8988T (cell line): ENCODE measurements at places on chromosomes 7 and 10.

DNA sequence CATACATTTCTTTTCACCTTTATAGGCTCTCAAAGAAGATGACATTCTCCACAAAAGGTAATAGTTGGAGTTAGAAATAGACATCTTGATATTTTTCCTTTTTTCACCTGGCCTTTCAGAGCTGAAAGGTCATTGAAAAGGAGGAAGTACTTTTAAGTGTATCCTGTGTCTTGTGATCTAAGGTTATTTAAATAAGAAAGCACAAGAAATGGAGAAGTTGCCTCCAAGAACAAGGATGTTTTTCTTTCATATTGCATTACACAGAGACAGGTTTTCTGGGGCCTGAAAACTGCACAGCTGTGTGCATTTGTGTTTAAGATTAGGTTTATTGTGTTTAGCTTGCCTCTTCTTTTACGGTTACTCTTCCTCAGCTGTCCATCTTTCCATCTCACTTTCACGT is 103.4 kb upstream of the SEMA3D start:
- DNase-seq: no peak

- DNase-seq: no peak
These were observed at the start of gene IGFBP1 for GRCh38 chr7:45888185-45888992. IGFBP1 (plus strand) TSS chr7:45888488; CDS start chr7:45888653, 165 bp downstream.

DNA sequence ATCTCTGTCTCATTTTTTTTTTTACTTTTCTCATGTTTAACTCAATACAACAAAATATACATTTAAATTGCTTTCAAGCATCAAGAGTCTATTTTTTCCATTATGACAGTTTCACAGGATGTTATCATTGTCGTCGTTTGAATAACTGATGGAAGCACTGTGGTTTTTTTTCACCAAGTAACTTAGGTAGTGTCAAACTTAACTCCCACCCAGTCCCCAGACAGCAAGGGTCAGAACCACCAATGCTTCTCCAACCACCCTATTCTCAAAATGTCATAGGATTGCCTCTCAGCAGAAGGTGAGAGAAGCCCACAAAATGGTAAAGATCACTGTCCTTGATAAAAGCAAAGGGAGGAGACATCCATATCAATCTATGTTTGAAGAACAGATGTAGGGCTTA is 339.4 kb downstream of the SFMBT2 start:
- no peak for DNase-seq

- DNase-seq: no peak
These were observed 48.1 kb upstream of the UBE3C start for GRCh38 chr7:157090485-157091165.

DNA sequence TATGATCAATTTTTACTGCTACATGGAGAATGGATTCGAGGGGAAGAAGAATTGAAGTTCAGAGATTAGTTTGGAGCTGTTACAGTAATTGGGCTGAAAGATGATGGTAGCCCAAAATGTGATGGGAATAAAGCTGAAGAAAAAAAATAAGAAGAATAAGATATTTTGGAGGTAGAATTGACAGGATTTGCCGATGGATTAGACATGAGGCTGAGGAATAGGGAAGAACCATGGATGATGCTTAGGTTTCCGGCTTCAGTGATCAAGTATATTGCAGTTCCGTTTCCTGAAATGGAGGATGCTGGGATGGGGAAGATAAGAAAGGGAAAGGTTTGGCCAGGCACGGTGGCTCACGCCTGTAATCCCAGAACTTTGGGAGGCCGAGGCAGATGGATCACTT is 38.9 kb upstream of the FHIP2A start:
- DNase-seq: no peak

GRCh38 chr7:35658606-35659201 is 36.2 kb downstream of the HERPUD2 start:
- no peak for DNase-seq

DNA sequence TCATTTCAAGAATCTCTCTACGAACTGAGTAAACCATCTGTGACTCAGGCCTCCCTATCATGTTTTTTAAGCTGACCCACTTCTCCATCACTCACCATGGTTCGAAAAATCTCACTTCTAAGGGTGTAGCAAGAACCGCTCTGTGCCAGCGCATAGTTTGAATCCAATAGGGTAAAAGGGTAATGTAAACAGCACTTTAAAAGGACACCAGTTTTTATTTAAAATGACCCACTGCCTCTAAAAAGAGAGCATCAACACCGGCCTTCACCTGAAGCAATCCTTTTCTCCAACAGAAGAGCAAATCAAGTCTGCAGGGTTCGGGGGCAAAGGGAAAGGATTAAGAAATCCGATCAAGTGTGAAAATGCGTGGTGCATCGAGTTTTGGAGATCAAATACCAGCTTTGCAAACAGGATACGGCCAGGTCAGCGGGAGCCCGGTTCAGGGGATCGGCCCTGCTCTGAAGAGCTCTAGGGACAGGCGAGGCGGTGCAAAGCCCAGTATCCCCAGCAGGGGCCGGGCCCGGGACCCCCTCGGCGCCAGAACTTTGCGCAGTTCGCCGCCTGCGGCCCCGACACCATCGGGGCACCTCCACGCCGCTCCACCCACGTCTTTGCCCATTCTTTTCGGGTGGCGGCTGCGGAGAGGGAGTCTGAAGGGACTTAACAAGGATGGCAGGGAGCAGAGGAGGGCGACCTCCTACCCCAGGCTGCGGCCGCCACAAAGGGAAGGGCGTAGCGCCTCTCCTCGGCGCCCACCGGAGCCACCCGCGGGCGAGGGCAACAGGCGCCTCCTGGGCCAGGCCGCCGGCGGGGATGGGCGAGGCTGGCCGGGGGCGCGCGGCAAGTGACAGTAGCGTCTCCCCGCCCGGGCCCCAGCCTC is 842 bp downstream of the NMT2 start:
- DNase-seq: peak; percentile 74

DNA sequence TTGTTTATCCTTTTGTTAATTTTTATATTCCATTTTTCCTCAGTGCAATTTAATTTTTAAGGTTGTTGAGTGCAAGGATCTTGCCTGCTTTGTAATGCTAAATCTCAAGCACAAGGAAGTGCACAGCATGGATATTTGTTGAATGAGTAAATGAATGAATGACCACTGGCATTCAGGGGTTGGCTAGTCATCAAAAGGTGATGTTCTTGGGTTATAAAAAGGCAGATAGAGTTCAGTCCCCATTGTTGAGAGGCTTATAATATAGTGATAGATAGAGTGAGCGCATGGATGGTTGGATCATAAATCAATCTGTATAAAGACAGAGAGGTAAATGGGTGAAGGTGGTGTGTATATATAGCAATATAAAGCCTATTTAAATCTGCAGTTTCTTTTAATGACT is 193.2 kb upstream of the KLF6 start:
- DNase-seq: no peak

DNA sequence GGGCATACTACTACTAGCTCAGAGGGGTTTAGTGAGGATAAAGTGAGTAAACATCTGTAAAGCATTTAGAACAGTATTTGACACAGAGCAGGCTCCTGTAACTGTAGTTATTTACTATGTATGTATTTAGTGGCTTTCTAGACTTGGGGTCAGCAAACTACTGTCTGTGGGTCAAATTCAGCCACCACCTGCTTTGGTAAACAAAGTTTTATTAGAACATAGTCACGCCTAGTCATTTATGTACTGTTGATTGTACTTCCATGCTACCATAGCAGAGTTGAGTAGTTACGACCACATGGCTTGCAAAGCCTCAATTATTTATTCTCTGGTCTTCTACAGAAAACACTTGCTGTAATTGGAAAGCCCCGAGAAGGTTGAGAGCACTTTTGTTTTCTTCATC is 248.5 kb upstream of the PLPP4 start:
- DNase-seq: no peak

DNA sequence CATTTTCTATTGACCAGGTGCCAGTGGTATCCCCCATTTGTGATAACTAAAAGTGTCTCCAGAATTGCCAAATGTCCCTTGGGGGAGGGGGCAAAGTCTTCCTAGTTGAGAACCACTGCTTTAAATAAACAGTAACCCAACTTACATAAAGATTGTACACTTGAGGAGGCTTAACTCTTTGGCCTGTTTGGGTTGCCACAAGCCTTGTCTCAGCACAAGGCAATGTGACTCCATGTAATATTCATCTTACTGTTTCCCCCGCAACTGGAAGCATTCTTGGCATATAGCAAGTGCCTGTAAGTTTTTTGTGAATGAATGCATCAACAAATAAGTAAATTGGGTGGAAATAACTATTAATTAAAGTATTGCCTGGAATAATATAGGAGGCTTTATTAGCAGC is 108.3 kb downstream of the ANK3 start:
- no peak for DNase-seq

DNA sequence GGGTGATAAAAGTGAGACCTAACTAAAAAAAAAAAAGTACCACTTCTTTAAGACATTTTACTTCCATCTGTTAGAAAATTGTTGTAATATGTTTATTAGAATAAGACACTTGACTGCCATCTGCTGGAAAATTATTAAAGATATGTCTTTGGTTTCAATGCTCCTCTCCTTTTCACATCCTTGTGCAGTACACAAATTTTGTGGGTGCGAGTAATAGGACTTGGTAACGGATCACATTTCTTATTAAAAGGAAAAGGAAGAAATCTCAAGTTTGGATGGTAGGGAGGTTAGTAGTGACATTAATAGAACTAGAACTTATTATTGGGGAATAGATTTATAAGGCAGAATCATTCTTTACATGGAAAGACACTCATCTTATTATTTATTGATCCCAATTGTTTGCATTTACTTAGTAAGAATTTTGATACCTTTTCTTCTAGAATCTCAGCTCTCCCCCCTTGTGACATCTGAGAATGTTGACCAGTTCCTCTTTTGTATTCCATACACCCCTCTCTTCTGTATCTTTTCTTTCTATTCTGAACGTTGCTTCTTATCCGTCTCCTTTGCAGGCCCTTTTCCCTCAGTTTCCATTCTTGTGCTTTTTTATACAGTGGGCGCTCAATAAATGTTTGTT is 43.0 kb upstream of the RPA3 start:
- no peak for DNase-seq
